ENCODE measurements at places on chromosomes 5 and 9.

DNA sequence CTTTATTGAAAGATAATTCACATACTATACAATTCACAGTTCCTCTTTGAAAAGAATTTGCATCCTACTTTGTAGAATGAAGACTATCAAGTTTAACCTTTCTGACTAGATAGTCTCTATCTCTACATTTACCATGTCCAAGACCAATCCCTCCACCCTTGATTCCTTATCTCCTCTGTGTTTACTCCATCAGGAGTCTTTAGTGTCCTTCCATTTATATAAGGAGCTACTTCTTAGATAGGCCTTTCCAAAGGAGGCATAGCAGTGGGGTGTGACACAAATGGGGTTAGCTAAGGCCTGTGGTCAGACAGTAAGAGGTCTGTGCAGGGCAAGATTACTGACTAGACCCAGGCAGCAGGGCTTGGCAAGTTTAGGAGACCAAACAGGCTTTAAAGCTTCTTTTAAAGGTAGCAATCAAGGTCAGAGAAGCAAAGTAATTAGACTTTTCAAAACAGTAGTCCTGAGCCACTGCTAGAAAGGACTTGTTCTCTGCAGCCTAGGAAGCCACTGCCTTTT, 11.1 kb upstream of the DMXL1 start:
- no peak for ATAC-seq

- ATAC-seq: no peak
Measured at GRCh38 chr5:174608631-174609097, 115.7 kb upstream of the MSX2 start.

DNA sequence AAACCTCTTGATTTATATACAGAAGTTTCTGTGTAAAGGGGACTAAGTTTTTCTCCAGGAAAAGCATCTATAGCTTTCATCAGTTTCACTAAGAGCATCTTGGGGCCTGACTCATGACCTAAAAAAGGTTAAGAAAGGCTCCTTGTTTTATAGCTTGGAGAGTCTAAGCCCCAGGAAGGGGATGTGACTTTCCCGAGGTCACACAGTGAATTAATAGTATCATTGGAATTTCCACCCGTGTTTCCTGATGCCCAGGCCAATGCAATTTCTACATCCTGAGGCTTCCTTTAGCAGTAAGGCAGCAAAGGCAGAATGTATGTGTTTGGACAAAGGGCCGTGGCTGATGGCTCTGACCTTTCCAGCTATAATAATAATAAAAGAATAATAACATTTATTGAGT, 8.6 kb downstream of the MORN5 start:
- no peak for ATAC-seq

- peak; percentile 90 for ATAC-seq
Measured at GRCh38 chr9:2764353-2764752, 47.0 kb downstream of the KCNV2 start.

DNA sequence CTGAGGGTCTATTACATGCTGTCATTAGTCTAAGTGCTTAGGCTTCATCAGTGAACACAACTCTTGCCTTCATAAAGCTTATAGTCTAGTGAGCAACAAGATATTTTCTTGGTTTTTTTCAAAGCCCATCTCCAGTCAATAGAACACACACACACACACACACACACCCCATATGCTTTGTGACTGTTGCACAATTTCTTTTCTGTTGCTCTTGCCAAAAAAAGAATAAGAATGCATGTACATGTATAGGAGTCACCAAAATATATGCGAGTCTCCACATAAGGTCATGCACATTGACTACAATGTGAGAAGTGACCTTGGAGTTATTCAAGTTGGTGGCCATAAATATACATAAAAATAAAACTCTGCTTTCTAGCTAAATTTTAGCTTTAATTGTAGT, 351.5 kb upstream of the TLE4 start:
- ATAC-seq: no peak

DNA sequence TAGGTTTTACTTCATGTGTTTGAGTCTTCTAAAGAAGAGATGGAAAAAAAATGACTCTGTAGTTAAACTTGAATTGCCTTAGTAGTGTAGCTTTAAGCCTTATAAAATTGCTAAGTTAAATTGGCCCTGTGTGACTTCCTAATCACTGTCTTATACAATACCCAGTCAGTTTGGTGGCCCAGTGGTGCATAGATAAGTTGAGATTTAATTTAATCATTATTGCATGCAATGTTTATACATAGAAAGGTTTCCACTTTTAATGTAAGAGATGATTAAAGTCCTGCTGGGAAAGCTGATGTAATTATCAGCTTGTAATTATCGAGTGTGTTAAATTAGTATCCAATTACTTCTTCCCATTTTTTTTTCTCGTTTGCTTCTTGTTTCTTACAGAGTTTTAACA, 187.1 kb downstream of the TRIO start:
- ATAC-seq: no peak

All from activated T-helper 17 cell treated with anti-CD3 and anti-CD28 coated beads, Interleukin-2, amount 50 U/mL, for 72 hours (primary cell).